ENCODE measurements at places on chromosomes 3 and 15. TPM values are rescaled to one million over a fixed set of nuclear protein-coding genes. Genes with fewer than 3 reads are reported as not detected.

Gene CCDC39
- total RNA-seq: not detected

Gene MGLL
- 0.28 TPM for total RNA-seq

Gene CA12
- 0.39 TPM for total RNA-seq

Gene ALDH1L1
- not detected for total RNA-seq

Gene ISLR2
- not detected for total RNA-seq

Gene SKOR1
- 0.16 TPM for total RNA-seq

Gene RASA2
- total RNA-seq: 40.2 TPM

Gene MKRN2OS
- not detected for total RNA-seq

Gene ALCAM
- 21.7 TPM for total RNA-seq

Gene C3orf20
- not detected for total RNA-seq

Gene MEGF11
- total RNA-seq: not detected

Gene GOLGA6L2
- total RNA-seq: not detected

Gene SLITRK3
- total RNA-seq: not detected

Gene GOLGA8M
- 1.8 TPM for total RNA-seq

Gene GOLGA6L22
- total RNA-seq: not detected

Gene RASGRP1
- 42.7 TPM for total RNA-seq

Gene DLEC1
- 0.12 TPM for total RNA-seq

Gene MYZAP
- total RNA-seq: not detected

Gene APBA2
- 34.1 TPM for total RNA-seq

Gene ACKR4
- total RNA-seq: 0.18 TPM

Gene RTP3
- total RNA-seq: not detected

Gene C3orf33
- total RNA-seq: 2.7 TPM

Gene SLC9C1
- not detected for total RNA-seq

Gene PLA2G4B
- total RNA-seq: 2.1 TPM

Gene DPPA2
- total RNA-seq: not detected

Gene PLCB2
- 43.6 TPM for total RNA-seq

Gene DNAJC17
- 39.8 TPM for total RNA-seq

Gene HDC
- 0.33 TPM for total RNA-seq

Gene LDHAL6B
- not detected for total RNA-seq

Gene GOLGA8Q
- 0.82 TPM for total RNA-seq

Gene CISH
- 193 TPM for total RNA-seq

Gene LTK
- not detected for total RNA-seq

Gene HHLA2
- 1.1 TPM for total RNA-seq

Gene P2RY13
- total RNA-seq: not detected

Gene UROC1
- not detected for total RNA-seq

Gene ANAPC13
- 34.3 TPM for total RNA-seq

Gene CILP
- total RNA-seq: not detected

Gene GPR171
- 134 TPM for total RNA-seq

Gene SGO1
- total RNA-seq: 25.6 TPM

Gene PLXND1
- total RNA-seq: 1.6 TPM

Gene MESD
- total RNA-seq: 21.0 TPM

Gene GPR149
- not detected for total RNA-seq

Gene IMPG2
- total RNA-seq: 0.14 TPM

Gene ANKRD63
- not detected for total RNA-seq

Data from activated naive CD8-positive, alpha-beta T cell treated with anti-CD3 and anti-CD28 coated beads for 36 hours (primary cell).